ENCODE measurements at places on chromosomes 2 and 18. TPM values are rescaled to one million over a fixed set of nuclear protein-coding genes. Genes with fewer than 3 reads are reported as not detected.
A peak's percentile ranks its signal among the peaks of the same experiment; 100 is the strongest.

The SLC39A6 gene
- total RNA-seq = 51.5 TPM

The SOX11 gene
- total RNA-seq = not detected

The C2orf80 gene
- total RNA-seq = not detected

The CLEC4F gene
- not detected for total RNA-seq

The OBSL1 gene
- 0.26 TPM for total RNA-seq

The ANKRD36C gene
- 59.7 TPM for total RNA-seq

The CD302 gene
- total RNA-seq = 0.54 TPM

The ERMN gene
- total RNA-seq = 1.4 TPM

GRCh38 chr2:74944987-74945787, 13.3 kb upstream of the POLE4 start:
- no peak overlapping the region for H3K4me3 ChIP-seq
- H3K4me1 ChIP-seq = peaks cover 13% of the 10 kb centered on the region
- no peak overlapping the region for H3K27ac ChIP-seq

DNA sequence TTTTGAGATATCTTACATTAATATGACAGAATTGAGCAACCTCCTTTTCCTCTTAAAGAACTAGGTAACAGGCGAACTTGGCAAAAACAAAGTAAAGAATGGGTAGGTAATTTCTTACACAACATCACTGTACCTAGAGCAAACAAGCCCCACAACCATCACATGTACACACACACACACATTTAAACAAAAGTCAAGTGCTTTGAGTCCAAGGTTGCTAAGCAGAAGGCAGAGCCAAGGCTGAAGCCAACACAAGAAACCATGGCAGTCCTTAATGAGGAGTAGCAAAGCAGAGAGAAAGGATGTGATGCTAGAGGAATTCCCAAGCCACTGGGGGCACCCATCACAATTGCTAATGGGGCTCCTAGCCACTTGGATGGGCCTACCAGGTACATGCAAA, 164.1 kb downstream of the PAX3 start:
- no peaks in the 10 kb centered on the region for H3K4me1 ChIP-seq
- no peak overlapping the region for H3K27ac ChIP-seq
- no peaks in the 10 kb centered on the region for H3K27me3 ChIP-seq
- H3K36me3 ChIP-seq = no peaks in the 10 kb centered on the region

DNA sequence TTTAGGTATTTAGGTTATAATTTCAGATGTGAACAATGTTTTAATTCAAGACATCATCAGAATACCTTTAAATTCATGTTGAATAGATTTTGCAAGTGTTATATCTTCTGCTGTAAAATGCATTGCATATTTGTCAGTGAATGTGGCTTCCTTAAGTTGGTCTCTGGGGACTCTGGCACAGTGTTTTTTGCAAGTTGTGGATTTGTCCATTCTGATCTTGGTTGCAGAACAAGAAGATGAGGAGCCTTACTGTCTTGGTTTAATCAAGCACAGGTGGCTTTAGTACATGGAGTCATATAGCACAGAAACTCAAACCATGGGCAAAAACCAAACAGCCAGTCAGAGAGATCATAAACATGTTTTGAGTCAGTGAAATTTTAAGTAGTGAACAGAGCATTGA, 135.7 kb downstream of the ARHGAP28 start:
- H3K27me3 ChIP-seq = no peaks in the 10 kb centered on the region
- DNase-seq = no peak
- H3K27ac ChIP-seq = no peak overlapping the region
- no peaks in the 10 kb centered on the region for H3K4me1 ChIP-seq
- H3K36me3 ChIP-seq = no peaks in the 10 kb centered on the region
- H3K4me3 ChIP-seq = no peak overlapping the region

DNA sequence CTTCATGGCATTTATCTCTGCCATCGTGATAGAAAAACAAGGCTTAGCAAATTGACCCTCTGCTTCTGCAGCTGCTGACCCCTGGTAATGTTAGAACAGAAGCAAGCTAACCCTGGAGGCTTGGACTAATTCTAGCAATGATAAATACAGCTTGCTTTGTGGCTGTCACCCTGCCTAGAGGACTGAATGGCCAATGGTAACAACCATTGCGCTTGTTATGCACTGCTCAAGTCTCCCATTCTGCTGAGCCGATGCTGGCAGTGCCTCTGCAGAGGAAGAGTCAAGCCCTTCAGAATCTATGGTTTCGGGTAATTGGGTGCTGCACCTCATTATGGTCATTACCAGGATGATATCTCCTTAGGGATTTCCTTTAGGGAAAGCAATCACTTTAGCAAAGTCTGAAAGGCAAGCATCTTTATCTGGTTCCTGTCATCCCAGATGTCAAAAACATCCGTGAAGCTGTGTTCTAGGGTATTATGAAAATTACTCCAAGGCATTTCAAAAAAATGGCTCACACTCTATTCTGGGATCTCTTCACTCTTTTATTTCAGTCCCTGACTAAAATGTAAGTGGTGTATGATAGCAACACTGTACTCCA, 186.8 kb upstream of the DLGAP1 start:
- no peak overlapping the region for H3K4me3 ChIP-seq
- H3K4me1 ChIP-seq = no peaks in the 10 kb centered on the region
- H3K27ac ChIP-seq = no peak overlapping the region
- no peaks in the 10 kb centered on the region for H3K27me3 ChIP-seq

DNA sequence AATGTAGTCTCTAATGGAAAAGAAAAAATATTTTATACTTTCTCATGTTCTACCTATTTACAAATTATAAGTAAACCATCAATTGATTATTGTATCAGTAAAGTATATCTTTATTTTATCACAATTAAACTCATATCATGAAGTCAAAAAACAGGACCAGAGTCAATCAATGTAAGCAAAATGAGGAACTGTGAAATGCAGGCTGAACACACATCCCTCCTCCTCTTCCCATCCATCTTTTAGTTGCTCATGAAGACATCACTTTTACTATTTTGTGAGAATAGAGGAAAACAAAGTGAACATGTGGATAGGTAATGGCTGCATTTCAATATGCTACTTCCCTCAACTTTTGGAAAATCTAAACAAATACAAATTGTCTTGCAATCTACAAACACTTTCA, 188.8 kb upstream of the PGAP1 start:
- no peak for DNase-seq
- H3K36me3 ChIP-seq = peaks cover 37% of the 10 kb centered on the region
- peak overlapping the region; percentile 10 for H3K27ac ChIP-seq
- H3K4me1 ChIP-seq = peaks cover 23% of the 10 kb centered on the region

GRCh38 chr2:172100080-172100934, 2.4 kb downstream of the DLX2 start:
- peak; percentile 61 for DNase-seq
- H3K27me3 ChIP-seq = peaks cover 76% of the 10 kb centered on the region
- H3K4me1 ChIP-seq = peaks cover 45% of the 10 kb centered on the region
- no peak overlapping the region for H3K27ac ChIP-seq
- H3K36me3 ChIP-seq = peaks cover 5% of the 10 kb centered on the region
- H3K4me3 ChIP-seq = peak overlapping the region; percentile 35

DNA sequence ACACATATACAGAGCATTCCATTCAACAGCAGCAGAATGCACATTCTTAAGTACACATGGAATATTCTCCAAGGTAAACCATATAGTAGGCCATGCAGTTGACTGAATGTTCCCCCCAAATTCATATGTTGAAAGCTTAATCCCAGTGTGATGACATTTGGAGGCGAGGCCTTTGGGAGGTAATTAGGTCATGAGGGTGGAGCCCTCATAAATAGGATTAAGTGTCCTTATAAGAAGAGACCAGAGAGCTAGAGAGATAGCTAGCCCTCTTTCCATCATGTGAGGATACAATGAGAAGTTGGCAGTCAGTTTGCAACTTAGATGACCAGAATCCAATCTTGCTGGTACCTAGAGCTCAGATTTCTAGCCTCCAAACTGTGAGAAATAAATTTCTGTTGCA, 27.6 kb downstream of the TMEM185B start:
- peak; percentile 28 for DNase-seq
- peaks cover 17% of the 10 kb centered on the region for H3K27me3 ChIP-seq
- H3K4me3 ChIP-seq = no peak overlapping the region
- H3K36me3 ChIP-seq = peaks cover 24% of the 10 kb centered on the region
- no peaks in the 10 kb centered on the region for H3K4me1 ChIP-seq

DNA sequence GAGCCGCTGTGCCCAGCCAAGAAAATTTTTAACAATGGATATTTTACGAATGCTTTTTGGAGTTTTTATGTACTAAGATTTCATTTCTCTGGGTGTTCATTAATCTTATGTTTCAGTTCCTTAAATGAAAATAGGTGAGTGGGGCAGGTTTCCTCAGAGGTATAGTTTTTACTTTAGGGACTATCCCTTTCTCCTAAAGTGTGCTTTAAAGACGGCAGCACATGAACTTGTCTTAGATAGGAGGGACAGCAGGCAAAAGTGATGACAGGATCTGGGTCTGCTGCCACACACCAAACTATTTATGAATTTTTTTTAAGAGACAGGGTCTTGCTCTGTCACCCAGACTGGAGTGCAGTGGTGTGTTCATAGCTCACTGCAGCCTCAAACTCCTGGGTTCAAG, 8.0 kb upstream of the REL start:
- peak overlapping the region; percentile 69 for H3K27ac ChIP-seq
- peaks cover 3% of the 10 kb centered on the region for H3K36me3 ChIP-seq
- no peaks in the 10 kb centered on the region for H3K27me3 ChIP-seq
- DNase-seq = no peak

- no peak overlapping the region for H3K27ac ChIP-seq
- peak overlapping the region; percentile 52 for H3K4me3 ChIP-seq
- H3K4me1 ChIP-seq = peaks cover 2% of the 10 kb centered on the region
- DNase-seq = no peak
- H3K36me3 ChIP-seq = no peaks in the 10 kb centered on the region
Measured at GRCh38 chr2:20667531-20668401, 822 bp downstream of the GDF7 start.

- no peaks in the 10 kb centered on the region for H3K27me3 ChIP-seq
- H3K27ac ChIP-seq = no peak overlapping the region
- H3K4me3 ChIP-seq = no peak overlapping the region
- no peaks in the 10 kb centered on the region for H3K4me1 ChIP-seq
- H3K36me3 ChIP-seq = no peaks in the 10 kb centered on the region
Measured at GRCh38 chr2:212441141-212441540, 97.5 kb downstream of the ERBB4 start.

DNA sequence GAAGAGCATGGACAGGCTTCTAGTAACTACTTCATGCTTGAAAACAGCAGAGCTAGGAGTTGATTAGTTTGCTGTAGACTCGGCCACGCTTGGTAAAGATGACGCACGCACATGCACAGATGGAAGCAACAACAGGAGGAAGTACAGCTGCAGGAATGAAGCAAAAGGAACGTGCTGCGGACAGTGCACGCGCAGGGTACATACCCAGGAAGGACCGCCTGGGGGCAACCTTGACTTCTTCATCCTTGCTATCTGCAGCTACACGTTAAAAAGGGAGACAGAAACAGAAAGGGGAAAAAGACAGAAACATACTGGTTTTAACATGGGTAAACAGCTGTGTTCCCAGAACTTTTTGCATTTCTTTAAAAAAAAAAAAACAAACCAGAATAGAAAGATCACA, 17.7 kb downstream of the SLC66A2 start:
- no peaks in the 10 kb centered on the region for H3K27me3 ChIP-seq
- no peaks in the 10 kb centered on the region for H3K4me1 ChIP-seq
- H3K4me3 ChIP-seq = no peak overlapping the region
- DNase-seq = no peak

GRCh38 chr18:43022874-43023273, 92.6 kb downstream of the RIT2 start:
- H3K4me3 ChIP-seq = no peak overlapping the region
- no peak for DNase-seq
- no peaks in the 10 kb centered on the region for H3K36me3 ChIP-seq
- no peaks in the 10 kb centered on the region for H3K27me3 ChIP-seq
- no peaks in the 10 kb centered on the region for H3K4me1 ChIP-seq
- no peak overlapping the region for H3K27ac ChIP-seq

DNA sequence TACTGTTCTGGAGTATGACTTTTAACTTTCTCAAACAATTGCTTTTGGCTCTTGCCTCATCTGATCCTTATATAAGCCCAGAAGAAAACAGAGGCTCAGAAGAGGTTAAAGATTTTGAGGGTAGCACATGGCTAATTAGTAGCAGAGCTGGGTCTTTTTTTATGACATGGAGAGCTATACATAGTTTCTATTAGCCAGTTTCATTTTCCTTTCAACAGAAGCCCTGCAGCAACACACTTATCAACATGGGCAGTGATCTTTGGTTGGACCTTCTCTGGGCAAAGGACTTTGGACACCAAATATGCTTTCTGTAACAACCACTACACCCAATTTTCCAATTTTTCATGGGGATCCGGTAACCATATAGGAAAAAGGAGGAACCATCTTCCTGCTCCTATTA, 64.9 kb downstream of the NCKAP5 start:
- H3K4me1 ChIP-seq = no peaks in the 10 kb centered on the region
- H3K4me3 ChIP-seq = no peak overlapping the region

GRCh38 chr2:162343492-162343823, 474 bp upstream of the GCA start:
- no peak for DNase-seq
- peak overlapping the region; percentile 61 for H3K27ac ChIP-seq
- peaks cover 5% of the 10 kb centered on the region for H3K36me3 ChIP-seq
- H3K27me3 ChIP-seq = peaks cover 5% of the 10 kb centered on the region
- peaks cover 17% of the 10 kb centered on the region for H3K4me1 ChIP-seq

GRCh38 chr2:12433626-12433990, 283.1 kb upstream of the TRIB2 start:
- no peak overlapping the region for H3K27ac ChIP-seq
- peaks cover 25% of the 10 kb centered on the region for H3K4me1 ChIP-seq
- H3K4me3 ChIP-seq = no peak overlapping the region
- H3K27me3 ChIP-seq = no peaks in the 10 kb centered on the region

DNA sequence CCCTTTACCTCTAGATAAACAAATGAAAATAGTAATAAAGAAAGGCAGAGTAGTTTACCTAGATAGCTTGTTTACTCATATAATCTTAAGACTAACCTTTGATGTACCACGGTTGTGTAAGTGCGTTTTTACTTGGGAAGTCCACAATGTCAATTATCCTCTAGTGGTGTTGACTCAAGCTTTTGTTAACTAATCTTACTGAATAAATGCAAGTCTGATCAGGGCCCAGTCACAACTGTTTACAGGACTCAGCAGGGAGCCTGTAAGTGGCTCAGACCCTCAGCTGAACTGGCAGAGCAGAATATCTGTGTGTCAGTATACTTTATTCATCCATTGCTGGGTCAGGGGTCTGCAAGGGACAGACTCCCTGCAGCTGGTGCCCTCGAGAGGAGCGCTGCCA, 98.1 kb upstream of the ACAA2 start:
- no peaks in the 10 kb centered on the region for H3K4me1 ChIP-seq
- no peak overlapping the region for H3K27ac ChIP-seq
- no peak for DNase-seq
- no peaks in the 10 kb centered on the region for H3K27me3 ChIP-seq
- H3K4me3 ChIP-seq = no peak overlapping the region
- H3K36me3 ChIP-seq = no peaks in the 10 kb centered on the region

DNA sequence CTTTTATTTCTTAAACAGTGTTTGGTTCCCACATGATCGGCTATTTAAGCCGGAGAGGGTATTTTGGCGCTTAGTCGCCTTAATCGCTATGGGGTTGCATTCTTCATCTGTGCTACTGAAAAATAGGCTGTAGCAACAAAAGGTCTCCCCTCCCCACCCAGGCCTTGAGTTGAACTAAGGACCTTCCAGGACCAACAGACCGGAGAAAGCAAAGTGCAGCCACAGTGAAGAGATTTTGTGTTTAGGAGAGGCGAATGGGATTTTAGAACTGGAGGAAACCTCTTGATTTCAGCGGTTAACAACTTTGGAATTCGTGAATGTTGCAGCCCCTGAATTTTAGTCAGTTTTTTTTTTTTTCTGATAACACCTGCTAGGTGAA, 1.4 kb downstream of the ITGA6 start:
- peaks cover 21% of the 10 kb centered on the region for H3K4me1 ChIP-seq
- peaks cover 2% of the 10 kb centered on the region for H3K36me3 ChIP-seq
- H3K27me3 ChIP-seq = peaks cover 67% of the 10 kb centered on the region
- H3K27ac ChIP-seq = no peak overlapping the region
- DNase-seq = no peak
- peak overlapping the region; percentile 79 for H3K4me3 ChIP-seq

All from activated CD4-positive, alpha-beta T cell treated with anti-CD3 and anti-CD28 coated beads, Interleukin-2, amount 10 ng/mL, durations not matched to agents 24 days and 14 days (primary cell).